Sigmoid colon (tissue), 7 donors: ENCODE measurements at places on chromosomes 3 and 15. TPM values are rescaled to one million over a fixed set of nuclear protein-coding genes. Genes with fewer than 3 reads are reported as not detected.
A peak's percentile ranks its signal among the peaks of the same experiment; 100 is the strongest.

- H3K27ac ChIP-seq: no peak overlapping the region
- no peak for DNase-seq
- no peaks in the 10 kb centered on the region for H3K36me3 ChIP-seq
- no peak overlapping the region for H3K4me3 ChIP-seq
Observed at GRCh38 chr3:84906065-84906464, 52.7 kb upstream of the CADM2 start.

Gene CAV3
- total RNA-seq: not detected

Gene SYNPR
- total RNA-seq: 0.28 TPM

Gene CHD2
- total RNA-seq: 96.9 TPM

DNA sequence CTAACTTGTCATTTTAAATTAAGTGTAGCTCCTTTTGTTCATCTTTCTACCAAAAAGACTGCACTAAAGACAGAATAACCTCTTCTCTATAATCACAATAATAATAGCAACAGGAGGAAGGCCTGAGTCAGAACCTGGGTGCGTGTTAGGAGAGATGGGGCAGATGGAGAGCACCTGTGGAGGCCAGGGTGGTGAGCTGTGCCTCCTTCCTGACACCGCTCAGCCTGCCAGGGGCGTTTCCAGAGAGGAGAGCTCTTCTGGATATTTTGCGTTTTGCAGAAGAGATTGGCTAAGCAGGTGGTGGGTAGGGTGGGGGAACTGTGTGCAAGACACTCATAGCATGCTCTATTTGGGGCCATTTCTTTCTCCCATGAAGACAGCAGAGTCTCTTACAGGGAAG lies 83.5 kb downstream of the MEGF11 start:
- DNase-seq: no peak
- H3K4me3 ChIP-seq: no peak overlapping the region
- H3K36me3 ChIP-seq: no peaks in the 10 kb centered on the region
- no peak overlapping the region for H3K27ac ChIP-seq
- no peaks in the 10 kb centered on the region for H3K4me1 ChIP-seq
- peaks cover 5% of the 10 kb centered on the region for H3K27me3 ChIP-seq

- no peak for DNase-seq
- H3K4me3 ChIP-seq: no peak overlapping the region
- no peak overlapping the region for H3K27ac ChIP-seq
- no peaks in the 10 kb centered on the region for H3K27me3 ChIP-seq
Observed at GRCh38 chr3:196274585-196274984, 12.9 kb downstream of the PCYT1A start.

Gene ENTPD3
- 13.9 TPM for total RNA-seq

DNA sequence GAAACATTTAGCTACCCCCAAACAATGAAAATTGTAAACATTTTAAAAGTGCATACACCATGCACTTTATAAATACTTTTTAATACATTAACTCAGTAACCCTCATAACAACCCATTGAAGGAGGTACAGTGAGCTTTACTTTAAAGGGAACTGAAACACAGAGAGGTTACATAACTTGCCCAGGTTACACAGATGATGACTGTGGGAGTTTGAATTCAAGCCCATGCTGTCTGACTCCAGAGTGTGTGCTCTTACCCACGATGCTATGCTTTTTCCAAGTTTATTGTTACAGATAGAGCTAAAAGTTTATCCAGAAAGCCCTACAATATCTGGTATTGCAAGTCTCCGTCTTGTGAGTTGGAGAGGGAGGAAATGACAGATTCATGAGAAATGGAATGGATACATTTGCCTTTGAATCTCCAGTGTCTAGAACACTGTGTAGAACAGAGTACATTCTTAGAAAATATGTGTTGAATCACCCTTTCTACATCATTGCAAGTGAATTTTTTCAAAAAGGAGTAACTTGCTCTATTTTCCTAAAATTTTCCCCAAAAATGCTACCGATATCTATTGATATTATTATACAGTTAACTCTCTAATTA lies 428.3 kb downstream of the NAALADL2 start:
- H3K36me3 ChIP-seq: no peaks in the 10 kb centered on the region
- H3K4me3 ChIP-seq: no peak overlapping the region
- H3K27ac ChIP-seq: no peak overlapping the region
- DNase-seq: no peak

DNA sequence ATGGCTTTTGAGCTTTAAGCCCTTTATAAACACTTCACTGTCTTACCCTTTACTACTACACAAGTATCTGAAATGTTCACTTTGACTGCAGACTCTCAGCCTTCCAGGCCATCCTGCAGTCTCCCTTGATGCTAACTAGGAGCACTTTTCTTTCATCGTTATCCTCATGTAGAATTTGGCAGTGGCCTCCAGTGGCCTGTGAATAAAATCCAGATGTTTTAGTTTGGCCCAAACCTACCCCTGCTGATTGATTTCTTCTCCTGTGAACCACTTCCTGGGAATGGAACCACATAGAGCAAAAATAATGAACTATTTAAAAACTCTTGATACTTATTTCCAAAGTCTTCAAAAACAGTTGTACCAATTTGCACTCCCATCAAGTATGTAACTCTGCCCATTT lies 271.9 kb downstream of the FEZF2 start:
- no peaks in the 10 kb centered on the region for H3K27me3 ChIP-seq
- no peaks in the 10 kb centered on the region for H3K36me3 ChIP-seq
- no peak overlapping the region for H3K4me3 ChIP-seq
- no peak for DNase-seq

DNA sequence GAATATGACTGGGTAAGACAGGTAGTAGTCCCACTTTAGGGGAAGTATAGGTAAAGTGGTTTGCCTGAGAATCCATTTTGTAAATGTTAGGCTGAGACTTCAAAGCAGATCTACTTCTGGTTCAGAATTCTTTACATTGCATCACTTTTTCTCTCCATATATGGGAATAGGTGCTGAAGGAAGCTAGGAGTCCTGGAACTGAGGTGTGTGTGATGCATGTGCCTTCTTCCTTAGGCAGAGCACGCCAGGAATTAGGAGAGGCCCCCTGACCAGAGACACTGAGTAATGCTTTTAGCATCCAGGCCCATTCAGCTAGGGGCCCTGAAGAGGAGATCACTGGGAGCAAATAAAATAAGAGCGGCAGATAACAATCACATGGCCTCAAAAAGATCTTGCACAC lies 69.2 kb upstream of the DCP1A start:
- no peaks in the 10 kb centered on the region for H3K27me3 ChIP-seq
- no peaks in the 10 kb centered on the region for H3K36me3 ChIP-seq
- H3K4me1 ChIP-seq: no peaks in the 10 kb centered on the region
- no peak for DNase-seq

DNA sequence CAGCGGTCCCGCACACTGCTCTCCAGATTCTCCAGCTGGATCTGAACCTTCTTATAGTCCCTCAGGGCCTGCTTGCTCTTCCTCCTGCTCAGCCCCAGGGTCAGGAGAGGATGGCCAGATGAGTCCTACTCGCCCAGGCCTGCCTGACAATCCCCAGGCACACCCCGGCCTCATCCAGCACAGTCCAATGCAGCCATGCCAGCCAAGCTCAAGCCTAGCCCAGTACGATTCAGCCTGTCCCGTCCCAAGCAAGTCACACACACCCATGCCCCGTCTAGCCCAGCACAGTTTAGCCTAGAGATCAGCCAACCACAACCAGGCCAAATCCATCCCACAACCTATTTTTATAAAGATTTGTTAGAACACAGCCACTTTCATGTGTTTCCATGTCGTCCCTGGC lies 16.8 kb downstream of the PLXNB1 start:
- H3K27ac ChIP-seq: peak overlapping the region; percentile 76
- H3K36me3 ChIP-seq: peaks cover 98% of the 10 kb centered on the region
- peaks cover 30% of the 10 kb centered on the region for H3K4me1 ChIP-seq
- no peak overlapping the region for H3K4me3 ChIP-seq
- H3K27me3 ChIP-seq: no peaks in the 10 kb centered on the region

Gene BUB1B
- 2.0 TPM for total RNA-seq

- H3K36me3 ChIP-seq: peaks cover 1% of the 10 kb centered on the region
- peaks cover 21% of the 10 kb centered on the region for H3K4me1 ChIP-seq
- H3K27ac ChIP-seq: no peak overlapping the region
- H3K4me3 ChIP-seq: no peak overlapping the region
Observed at GRCh38 chr3:10121064-10121463, 5.6 kb downstream of the BRK1 start.

Gene REC114
- total RNA-seq: not detected

GRCh38 chr3:48716508-48716981 lies 476 bp downstream of the IP6K2 start:
- H3K4me3 ChIP-seq: peak overlapping the region; percentile 80
- H3K27ac ChIP-seq: peak overlapping the region; percentile 84
- H3K27me3 ChIP-seq: no peaks in the 10 kb centered on the region
- H3K4me1 ChIP-seq: peaks cover 42% of the 10 kb centered on the region

Gene PTX3
- 0.83 TPM for total RNA-seq

Gene DAPK2
- 3.1 TPM for total RNA-seq

DNA sequence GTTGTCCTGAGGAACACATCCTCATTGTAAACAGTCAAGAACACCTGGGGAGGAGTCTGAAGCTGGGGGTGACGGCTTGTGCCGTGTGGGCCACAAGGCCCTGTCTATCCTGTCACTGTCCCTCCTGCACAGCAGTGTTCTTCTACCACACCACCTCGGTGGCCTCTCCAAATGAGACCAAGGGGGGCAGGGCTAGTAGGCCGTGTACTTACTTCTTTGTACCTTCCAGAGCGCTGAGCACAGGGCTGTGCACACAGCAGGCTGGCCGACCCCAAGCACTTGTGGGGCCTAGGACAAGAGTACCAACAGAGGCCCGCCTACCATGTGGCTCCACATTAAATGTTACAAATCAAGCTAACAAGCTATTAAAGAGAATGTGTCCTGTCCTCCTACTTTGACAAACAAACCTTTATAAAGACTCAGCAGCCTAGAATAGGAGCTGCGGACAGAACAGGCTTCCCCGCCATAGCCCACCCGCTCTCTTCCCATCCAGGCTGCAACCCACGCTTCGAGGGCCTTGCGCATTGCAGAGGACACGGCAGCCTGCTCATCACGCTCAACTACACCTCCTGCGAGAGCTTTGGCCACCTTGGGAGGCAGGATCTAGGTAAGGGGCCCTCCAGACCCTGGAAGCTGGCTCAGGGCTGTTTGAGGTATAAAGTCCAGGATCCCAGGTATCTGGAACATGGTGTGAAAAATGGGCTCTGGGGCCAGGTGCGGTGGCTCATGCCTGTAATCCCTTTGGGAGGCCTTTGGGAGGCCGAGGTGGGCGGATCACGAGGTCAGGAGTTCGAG lies 30.5 kb downstream of the MELTF start:
- peaks cover 10% of the 10 kb centered on the region for H3K4me1 ChIP-seq
- no peak overlapping the region for H3K4me3 ChIP-seq
- no peak overlapping the region for H3K27ac ChIP-seq
- H3K36me3 ChIP-seq: no peaks in the 10 kb centered on the region
- DNase-seq: peak; percentile 40
- no peaks in the 10 kb centered on the region for H3K27me3 ChIP-seq

GRCh38 chr3:73558727-73559075 lies 66.0 kb downstream of the PDZRN3 start:
- peaks cover 90% of the 10 kb centered on the region for H3K4me1 ChIP-seq
- no peak for DNase-seq
- no peaks in the 10 kb centered on the region for H3K27me3 ChIP-seq
- no peak overlapping the region for H3K4me3 ChIP-seq
- H3K36me3 ChIP-seq: no peaks in the 10 kb centered on the region

DNA sequence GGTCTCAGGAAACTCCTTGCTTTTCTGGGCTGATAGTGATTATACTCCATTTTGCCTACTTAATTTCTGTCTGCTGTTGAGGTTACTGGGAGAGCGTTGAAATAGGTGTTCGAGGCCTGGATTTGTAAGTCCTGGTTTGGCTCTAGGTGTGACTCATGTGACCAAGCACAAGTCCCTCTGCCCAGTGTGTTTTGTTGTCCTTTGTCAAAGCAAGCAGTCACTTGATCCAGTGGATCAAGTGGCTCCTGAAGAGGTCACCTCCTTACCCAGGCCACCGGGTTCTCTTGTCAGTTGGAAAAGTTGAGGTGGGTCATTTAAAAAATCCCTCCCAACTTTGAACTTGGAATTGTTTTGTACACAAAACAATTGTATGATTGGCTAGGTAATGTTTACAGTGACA lies 70.0 kb downstream of the LPP start:
- H3K4me1 ChIP-seq: peaks cover 94% of the 10 kb centered on the region
- no peak overlapping the region for H3K4me3 ChIP-seq
- H3K27me3 ChIP-seq: no peaks in the 10 kb centered on the region
- H3K27ac ChIP-seq: peak overlapping the region; percentile 91
- H3K36me3 ChIP-seq: peaks cover 5% of the 10 kb centered on the region

DNA sequence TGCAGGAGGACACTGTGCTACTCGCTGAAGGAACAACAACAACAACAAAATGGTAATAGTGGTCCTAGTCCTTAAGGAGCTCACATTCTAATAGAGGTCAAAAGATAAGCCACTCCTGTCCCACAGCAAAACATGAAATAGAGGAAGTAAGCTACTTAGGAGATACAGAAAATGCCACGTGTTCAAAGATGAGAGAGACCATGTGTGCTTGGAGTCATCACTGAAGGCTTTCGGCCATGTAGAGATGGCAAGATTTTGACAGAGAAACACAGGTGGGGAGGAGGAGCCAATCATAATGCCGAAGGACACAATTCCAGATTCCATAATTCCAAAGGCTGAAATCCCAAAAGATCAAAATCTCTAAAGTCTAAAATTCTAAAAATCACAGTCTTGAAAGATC lies 24.8 kb upstream of the RIOX2 start:
- H3K27me3 ChIP-seq: no peaks in the 10 kb centered on the region
- no peak overlapping the region for H3K4me3 ChIP-seq
- DNase-seq: no peak
- no peaks in the 10 kb centered on the region for H3K4me1 ChIP-seq
- no peak overlapping the region for H3K27ac ChIP-seq
- H3K36me3 ChIP-seq: no peaks in the 10 kb centered on the region

GRCh38 chr3:43627360-43627759 lies 5.5 kb upstream of the ANO10 start:
- no peaks in the 10 kb centered on the region for H3K36me3 ChIP-seq
- H3K27ac ChIP-seq: no peak overlapping the region
- no peak overlapping the region for H3K4me3 ChIP-seq
- DNase-seq: no peak

Gene GALNT15
- 21.7 TPM for total RNA-seq

DNA sequence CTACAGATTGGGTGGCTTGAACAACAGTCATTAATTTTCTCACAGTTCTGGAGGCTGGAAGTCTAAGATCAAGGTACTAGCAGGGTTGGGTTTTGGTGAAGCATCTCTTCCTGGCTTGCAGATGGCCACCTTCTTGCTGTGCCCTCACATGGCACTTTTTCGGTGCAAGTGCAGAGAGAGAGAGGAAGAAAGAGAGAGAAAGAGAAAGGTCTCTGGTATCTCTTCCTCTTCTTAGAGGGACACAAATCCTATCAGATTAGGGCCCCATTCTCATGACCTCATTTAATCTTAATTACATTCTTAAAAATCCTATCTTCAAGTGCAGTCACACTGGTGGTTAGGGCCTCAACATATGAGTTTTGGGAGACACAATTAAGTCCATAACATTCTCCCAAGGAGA lies 167.1 kb downstream of the NFKBIZ start:
- no peak for DNase-seq
- no peaks in the 10 kb centered on the region for H3K36me3 ChIP-seq
- H3K4me3 ChIP-seq: no peak overlapping the region
- no peak overlapping the region for H3K27ac ChIP-seq
- no peaks in the 10 kb centered on the region for H3K27me3 ChIP-seq
